ENCODE measurements at places on chromosomes 2 and 18.

GRCh38 chr2:14189929-14190328 is 442.6 kb upstream of the LRATD1 start:
- DNase-seq = no peak

DNA sequence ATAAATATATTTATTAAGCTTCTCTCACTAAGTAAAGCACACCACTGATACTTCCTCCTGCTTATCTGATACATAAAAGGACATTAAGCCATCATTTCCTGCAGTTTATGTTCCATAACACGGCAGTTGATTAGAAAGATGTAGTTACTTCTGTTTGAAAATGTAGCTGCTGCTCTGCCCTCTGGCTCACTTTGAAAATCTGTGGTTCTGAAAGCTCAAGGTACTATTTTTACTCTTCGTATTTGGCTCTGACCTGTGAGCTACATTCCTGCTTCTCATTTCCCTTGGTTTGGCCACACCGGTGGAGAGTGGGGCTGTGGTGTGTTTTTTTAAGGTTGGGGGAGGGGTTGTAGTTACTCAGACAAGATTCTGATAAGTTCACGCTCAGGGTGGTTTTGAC is 12.8 kb upstream of the TTN start:
- no peak for DNase-seq

DNA sequence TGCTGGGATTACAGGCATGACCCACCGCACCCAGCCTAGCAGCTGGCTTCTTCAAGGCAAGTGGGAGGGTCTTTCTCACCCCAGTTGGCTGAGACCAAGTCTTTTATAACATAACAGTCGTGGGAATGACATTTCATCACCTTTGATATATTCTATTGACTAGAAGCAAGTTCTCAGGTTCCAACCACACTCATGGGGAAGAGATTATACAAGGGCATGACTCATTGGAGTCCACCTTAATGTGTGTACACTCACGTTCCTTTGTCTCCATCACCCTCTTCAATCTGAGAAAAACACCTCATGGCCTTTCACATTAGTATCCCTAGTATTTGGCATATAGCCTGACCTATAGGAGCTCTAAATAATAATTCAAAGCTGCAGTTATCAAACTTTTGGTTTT is 2.8 kb upstream of the BBS5 start:
- no peak for DNase-seq

GRCh38 chr18:48733643-48734253 is 194.9 kb downstream of the CTIF start:
- no peak for DNase-seq

- DNase-seq = no peak
These were observed 5.8 kb downstream of the SCTR start for GRCh38 chr2:119518401-119519056.

DNA sequence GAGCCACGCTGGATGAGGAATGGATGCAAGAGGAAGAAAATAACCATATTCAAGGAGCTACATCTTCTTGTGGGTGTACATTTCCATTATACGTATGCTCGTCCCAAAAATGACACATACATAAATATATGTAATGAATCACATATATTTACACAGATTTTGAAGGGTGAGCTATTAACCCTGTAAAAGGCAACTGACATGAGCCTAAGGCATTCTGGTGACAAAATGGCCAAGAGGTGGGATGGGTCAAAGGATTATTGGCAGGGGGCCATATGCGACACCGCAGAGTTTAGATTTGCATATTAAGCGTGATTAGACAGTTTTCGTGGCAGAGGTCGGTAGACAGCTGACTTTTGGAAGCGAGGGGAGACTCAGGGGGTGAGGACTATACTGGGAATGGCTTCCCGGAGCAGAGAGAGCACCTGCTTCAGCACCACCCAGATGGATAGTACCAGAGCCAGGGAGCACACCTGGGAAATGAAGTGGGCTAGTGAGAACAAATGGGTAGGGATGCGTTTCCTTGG is 431 bp upstream of the CNRIP1 start:
- no peak for DNase-seq

DNA sequence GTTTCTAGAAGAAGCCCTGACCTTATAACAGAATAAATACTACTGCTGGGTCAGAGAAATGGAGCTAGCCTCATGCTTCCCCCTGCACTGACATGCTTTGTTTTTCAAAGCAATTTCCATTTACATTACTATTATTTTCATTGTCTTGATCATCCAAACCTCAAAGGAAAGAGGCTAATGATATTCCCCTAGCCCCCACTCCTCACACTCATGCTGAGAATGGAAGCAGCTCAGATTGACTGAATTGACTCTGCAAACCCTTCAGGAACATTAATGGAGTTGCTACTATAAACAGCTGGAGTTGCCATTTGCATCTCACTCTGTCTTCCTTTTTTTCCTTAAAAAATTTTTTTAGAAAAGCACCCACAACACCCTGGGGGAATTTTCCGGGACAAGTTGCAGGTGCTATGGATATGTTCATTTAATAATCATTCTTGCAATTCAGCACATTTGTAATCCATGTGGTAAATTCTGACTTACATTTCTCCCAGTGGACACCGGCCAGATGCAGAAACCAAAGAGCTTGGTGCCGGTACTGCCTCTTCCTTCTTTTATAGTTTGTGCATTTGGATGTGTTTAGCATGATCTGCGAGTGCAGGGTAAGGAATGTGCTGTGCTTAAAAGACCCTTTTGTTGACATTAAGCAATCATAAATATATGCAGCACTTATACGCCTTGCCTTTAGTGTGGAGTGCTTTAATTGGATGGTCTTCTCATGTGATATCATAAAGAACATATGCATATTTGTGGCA is 103.3 kb upstream of the OSR1 start:
- no peak for DNase-seq

- DNase-seq = no peak
These were observed 125.4 kb downstream of the CELF4 start for GRCh38 chr18:37440206-37440605.

DNA sequence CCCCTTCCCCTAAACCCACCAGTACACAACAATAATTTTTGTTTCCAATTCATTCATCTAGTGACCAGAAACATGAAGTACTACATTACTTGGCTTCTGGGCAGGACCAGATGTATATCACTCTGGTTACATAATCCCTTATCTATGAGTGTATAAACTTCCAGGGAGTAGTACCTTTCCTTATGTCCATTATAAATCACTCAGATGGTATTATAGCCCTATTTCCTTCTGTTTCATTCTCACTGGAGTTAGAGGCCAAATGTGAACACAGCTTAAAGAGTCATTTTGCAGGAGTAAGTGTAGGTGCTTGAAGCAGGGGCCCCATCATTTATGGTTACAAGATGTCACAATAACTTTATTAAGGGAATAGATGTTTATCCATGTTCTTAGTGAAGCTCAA is 894.4 kb upstream of the NXPH2 start:
- no peak for DNase-seq

- DNase-seq = peak; percentile 44
These were observed 14.7 kb downstream of the MAP3K20 start for GRCh38 chr2:173090276-173090877.

GRCh38 chr2:49686291-49686690 is 532.0 kb upstream of the FSHR start:
- no peak for DNase-seq

All from fibroblast of the conjunctiva (primary cell).